ENCODE measurements at places on chromosomes 5 and 9.

GRCh38 chr9:127087836-127088235, 34.6 kb downstream of the ANGPTL2 start:
- no peak for DNase-seq

DNA sequence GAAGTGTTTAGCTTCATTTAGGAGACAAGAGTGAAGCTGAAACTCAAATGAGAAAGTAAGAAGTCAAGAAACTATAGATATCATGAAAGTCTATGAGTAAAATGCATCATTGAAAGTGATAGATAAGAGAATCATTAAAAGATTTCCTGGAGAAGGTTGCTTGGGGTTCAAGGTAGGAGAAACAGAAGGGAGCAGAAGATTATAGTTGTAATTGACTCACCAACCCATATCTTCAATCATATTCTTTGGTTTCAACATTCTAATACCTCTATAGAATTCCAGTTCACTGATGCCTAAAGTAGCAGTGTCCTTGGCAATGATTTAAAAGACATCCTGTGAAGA, 365.7 kb upstream of the RIOK2 start:
- no peak for DNase-seq

GRCh38 chr9:110214586-110215355, 6.8 kb upstream of the C9orf152 start:
- no peak for DNase-seq

DNA sequence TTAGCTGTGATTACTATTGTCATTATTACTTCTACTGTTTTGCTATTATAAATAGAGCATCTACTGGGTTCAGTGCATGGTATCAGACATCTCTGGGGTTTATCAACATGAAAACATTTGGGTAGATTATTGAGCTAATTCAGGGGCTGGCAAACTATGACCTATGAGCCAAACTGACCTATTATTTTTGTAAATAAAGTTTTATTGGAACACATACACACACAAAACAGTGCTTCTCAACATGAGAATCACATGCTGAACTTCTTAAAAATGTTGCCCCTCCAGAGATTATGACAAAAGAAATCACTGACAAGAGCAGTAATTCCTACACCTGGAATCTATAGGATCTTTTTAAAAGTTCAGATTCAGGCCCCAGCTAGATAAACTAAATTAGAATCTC, 30.4 kb downstream of the SLC31A2 start:
- DNase-seq, result no peak

GRCh38 chr5:56358703-56359681, 125.9 kb upstream of the ANKRD55 start:
- no peak for DNase-seq

GRCh38 chr5:78504704-78505677, 143.6 kb downstream of the LHFPL2 start:
- DNase-seq, result no peak

DNA sequence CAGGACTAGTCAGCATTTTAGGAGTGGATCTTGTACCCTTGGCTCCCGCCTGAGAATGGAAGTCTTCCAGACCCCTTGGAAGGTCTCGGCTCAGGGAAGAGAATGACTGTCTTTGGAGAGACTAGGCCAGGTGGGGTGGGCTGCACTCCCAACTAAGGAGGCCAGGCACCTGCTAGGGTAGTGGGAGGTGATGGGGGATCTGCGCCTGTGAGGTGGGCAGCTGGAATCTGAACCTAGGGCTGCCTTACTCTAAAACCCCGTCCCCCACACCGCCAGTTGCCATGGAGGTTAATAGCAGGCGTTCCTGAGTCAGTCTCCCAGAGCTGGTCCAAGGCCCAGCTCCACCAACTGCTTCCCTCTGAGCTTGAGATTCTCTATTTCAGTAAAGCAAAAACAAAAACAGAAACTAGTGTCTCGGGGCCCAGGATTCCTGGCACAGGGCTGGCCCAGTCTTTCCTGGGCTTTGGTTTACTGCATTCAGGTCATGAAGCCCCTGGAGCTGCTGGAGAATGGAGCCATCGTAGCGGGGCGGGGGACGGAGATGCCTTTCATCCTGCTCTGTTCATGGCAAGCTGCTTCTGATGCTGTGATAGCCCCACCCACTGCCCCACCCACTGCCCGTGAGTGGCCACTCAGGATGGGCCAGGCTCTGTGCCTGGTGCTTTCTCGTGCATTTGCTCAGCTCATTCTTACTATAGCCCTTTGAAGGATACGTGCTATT, 57.5 kb downstream of the DAB2IP start:
- no peak for DNase-seq

DNA sequence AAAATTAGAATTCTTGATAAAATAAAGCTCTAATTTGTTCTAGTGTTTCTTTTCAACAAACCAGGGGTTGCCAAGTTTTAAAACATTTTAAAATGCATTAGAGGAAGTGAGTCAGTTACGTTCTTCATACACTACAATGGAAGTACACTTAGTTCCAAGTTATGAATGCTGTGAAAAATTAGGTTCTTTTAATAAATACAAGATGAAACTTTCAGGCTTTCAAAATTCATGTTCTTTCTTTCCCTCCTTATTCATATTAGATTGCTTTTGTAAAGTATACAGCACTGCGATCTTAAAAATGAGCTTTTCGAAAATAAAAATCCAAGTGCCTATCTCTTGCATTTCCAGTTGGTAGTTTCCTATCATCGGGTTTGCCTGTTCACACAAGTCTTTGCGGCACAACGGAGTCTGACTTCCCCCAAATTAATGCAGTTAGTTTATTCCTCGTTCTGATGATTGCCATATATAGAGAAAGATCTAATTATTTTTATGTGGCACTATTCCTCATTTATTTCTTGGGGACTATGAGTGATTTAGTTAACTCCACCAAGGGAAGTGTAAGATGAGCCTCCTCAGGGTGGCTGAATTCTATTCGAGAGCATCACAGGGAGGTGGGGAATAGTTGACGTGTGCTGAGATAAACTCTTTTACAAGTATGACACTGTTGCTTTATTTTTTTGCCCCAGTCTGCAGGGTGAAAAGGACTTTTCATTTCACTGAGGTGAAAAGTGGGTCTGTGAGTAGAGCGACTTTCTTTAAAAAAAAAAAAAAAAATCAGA, 238.2 kb downstream of the CD180 start:
- no peak for DNase-seq

- DNase-seq, result no peak
Measured at GRCh38 chr5:136522217-136522956, 157.0 kb upstream of the TRPC7 start.

GRCh38 chr9:100394816-100395215, 32.1 kb upstream of the MSANTD3 start:
- DNase-seq, result no peak

GRCh38 chr9:2281803-2282185, 266.6 kb downstream of the SMARCA2 start:
- no peak for DNase-seq

DNA sequence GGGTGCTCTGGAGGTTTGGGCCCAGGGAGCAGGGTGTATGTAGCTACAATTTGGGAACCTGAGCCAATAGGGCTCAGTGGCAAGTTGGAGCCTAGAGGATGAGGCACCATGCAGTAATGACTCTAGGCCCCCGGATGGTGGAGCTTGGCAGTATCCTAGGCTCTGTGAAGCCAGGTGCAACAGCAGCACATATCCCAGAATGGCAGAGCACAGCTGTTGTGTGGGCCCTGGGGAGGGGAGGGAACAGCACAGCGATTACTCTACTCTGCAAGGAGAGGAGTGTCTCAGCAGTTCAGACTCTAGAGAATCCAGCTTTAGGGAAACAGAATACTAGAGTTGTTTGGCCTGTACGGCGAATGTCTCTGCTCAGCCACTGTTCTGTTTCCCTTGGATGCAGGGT, 56.1 kb downstream of the LRRTM2 start:
- no peak for DNase-seq

- no peak for DNase-seq
Measured at GRCh38 chr9:134366223-134367031, 40.2 kb downstream of the RXRA start.

DNA sequence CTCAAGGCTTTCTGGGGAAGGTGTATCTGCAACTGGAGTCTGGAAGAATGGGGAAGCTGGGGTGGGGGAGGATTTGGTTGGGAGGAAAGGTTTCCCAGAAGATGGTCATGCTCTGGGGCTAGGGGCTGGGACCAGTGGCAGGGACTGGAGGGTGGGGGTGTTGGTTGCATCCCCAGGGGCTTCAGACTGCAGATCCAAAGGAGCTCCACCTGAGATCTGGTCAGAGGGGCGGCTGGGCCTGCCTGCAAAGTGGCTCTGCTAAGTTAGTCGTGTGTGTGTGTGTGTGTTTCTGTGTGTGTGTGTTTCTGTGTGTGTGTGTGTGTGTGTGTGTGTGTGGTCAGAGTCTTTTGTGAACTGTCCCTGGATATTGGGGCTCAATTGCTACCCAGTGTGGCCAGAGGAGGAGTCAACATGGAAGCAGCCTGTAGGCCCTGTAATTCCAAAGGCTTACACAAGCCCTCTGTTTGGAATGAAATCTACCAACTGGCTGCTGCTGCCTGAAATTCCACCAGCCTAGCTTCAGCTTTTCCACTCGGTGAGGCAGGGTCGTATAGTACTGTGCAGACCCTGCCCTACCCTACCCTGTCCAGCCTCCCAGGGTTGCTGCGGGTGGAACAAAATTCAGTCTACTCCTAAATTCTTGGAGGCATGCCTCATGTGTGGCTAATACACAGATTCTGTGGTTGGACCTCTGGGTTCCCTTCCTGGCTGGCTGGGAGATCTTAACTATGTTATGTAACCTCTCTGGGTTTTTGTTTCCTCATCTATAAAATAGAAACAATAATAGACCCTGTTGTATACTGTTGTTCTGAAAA, 12.5 kb upstream of the SYNPO start:
- no peak for DNase-seq

- no peak for DNase-seq
Measured at GRCh38 chr5:10705747-10706146, 55.3 kb downstream of the DAP start.

DNA sequence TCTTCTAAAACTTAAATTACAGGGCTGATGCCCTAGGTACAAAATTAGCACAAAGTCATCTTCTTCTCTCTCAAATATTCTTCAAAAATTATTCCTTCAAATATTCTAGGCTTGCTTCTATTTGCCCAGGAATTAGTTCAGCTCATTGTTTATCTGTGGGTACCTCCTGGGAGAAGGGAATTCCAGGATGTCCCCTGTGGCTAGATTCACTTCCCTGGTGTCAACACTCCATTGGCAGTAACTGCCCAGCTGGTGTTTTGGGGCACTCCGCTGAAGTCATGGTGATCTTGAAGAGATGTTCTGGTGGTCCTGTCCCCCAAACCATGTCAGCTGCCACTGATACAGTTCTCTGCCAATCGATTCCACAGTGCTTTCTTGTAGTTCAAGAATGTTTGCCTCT, 26.2 kb upstream of the TGFBR1 start:
- DNase-seq, result no peak

DNA sequence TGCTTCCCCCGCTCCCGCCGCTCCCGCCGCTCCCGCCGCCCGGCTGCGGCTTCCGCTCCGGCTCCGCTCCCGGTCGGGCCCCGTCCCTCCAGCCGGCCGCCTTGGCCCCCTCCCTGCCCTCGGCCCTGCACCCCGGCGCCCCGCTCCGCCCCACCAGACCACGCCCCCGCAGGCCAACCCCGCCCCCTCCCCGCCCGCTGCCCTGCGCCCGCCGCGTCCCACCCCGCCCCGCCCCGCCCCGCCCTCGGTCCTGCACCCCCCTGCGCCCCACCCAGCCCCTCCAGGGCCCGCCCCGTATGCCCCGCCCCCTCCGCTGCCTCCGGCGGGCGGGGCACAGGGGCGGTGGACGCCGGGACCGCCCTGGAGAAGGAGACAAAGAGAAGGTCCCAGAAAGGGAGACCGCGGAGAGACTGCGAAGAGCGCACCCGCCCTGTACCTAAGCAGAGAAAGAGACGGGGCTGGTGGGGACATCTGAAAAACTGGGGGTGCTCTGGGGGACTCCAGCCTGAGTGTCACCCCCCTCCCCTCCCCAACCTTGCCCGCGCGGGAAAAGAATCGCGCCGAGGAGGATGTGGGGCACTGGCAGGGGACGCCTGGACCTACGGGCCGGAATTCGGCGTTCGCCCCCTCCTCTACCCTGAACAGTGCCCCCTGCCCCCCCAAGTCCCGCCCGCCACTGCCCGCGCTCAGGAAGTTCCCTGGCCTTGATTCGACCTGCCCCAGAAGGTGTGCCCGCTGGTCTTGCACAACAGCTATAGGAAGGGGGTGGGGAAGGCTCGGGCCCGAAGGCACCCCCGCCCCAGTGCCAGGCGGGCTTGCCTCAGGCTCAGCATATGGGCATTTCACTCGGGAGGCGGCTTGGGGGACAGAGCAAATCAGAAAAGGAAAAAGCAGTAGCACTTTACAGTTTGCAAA, 42.8 kb upstream of the STXBP1 start:
- peak; percentile 76 for DNase-seq

DNA sequence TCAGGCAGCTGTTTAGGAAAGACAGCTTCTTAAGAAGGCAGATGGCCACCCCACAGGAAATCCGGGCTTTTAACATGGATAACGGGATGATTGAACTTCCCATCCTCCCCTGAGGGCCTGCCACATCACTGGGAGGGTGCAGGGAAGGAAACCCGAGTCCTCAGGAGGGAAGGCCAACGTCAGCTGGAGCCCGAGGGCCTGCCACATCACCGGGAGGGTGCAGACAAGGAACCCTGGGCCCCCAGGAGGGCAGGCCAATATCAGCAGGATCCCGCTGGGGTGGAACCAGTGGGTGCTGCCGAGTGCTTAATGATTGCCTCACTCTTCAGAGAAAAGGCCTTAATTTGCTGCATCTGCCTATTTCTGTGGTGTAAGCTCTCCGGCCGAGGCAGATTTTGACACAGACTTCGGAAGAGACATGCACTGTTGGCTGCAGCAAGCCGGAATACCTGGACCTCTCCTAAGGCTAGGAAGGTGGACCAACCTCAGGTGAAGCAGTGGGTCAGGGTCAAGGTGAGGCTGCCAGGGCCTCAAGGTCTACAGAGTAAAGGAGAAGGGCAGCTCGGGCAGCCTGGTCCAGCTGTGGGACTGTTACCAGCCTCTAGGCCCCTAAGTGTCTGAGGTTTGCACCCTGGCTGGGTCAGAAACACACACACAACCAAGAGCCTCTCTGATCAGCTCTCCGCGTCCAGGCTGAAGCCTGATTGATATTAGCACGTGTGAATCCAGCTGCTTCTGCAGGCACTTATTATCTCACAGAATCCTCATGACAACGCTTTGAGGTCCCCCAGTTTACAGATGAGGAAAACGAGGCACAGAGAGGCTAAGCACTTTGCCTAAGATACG, 14.8 kb upstream of the COL5A1 start:
- DNase-seq, result no peak

GRCh38 chr9:132730054-132731033, 60.1 kb downstream of the GTF3C4 start:
- DNase-seq, result no peak

- DNase-seq, result no peak
Measured at GRCh38 chr5:82858151-82859025, 218.8 kb downstream of the TMEM167A start.

- DNase-seq, result peak; percentile 74
Measured at GRCh38 chr5:54646356-54647101, 129.0 kb downstream of the SNX18 start.

- peak; percentile 15 for DNase-seq
Measured at GRCh38 chr5:37838152-37838932, 1.5 kb downstream of the GDNF start.

GRCh38 chr9:89482901-89483361, 15.0 kb downstream of the SEMA4D start:
- DNase-seq, result no peak

- no peak for DNase-seq
Measured at GRCh38 chr9:34451135-34451534, 7.2 kb downstream of the FAM219A start.

Measured in stimulated activated naive CD8-positive, alpha-beta T cell treated with anti-CD3 and anti-CD28 coated beads, Interleukin-15, amount 100 ng/mL, for 72 hours (primary cell).